CD4-positive, alpha-beta memory T cell (primary cell): ENCODE measurements at places on chromosomes 12 and 14. TPM values are rescaled to one million over a fixed set of nuclear protein-coding genes. Genes with fewer than 3 reads are reported as not detected.

- DNase-seq, result no peak
These were observed 6.9 kb downstream of the SMIM41 start for GRCh38 chr12:52086366-52086765.

The WIF1 gene
- not detected for total RNA-seq

The RAP1B gene
- 195 TPM for total RNA-seq

DNA sequence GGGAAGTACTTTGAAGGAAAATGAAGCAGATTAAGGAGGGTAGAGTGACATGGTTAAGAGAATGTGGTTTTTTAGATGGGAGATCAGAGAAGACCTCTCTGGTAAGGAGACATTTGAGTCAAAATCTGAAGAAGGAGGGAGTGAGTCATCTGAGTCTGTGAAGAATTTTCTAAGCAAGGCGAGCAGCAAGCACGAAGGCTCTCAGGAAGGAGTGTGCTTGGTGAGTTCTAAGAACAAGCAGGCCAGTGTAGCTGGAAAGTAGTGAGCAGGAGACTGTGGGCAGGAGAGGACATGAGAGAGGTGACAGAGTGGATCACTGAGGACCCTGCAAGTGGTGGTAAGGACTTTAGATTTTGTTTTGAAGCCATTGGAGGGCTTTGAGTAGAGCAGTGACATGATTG, 76.3 kb upstream of the FUT8 start:
- DNase-seq, result no peak

- peak; percentile 27 for DNase-seq
These were observed 104.7 kb downstream of the RFLNA start for GRCh38 chr12:124399622-124400021.

The CAMKK2 gene
- 17.0 TPM for total RNA-seq

GRCh38 chr14:88707088-88707487, 85.7 kb downstream of the EML5 start:
- DNase-seq, result no peak

The TAS2R43 gene
- total RNA-seq, result 0.35 TPM

The AKAP5 gene
- 0.14 TPM for total RNA-seq

The MAX gene
- 212 TPM for total RNA-seq

GRCh38 chr12:49189731-49190716, 1.1 kb upstream of the TUBA1A start:
- DNase-seq, result no peak

The TMTC2 gene
- 8.2 TPM for total RNA-seq

DNA sequence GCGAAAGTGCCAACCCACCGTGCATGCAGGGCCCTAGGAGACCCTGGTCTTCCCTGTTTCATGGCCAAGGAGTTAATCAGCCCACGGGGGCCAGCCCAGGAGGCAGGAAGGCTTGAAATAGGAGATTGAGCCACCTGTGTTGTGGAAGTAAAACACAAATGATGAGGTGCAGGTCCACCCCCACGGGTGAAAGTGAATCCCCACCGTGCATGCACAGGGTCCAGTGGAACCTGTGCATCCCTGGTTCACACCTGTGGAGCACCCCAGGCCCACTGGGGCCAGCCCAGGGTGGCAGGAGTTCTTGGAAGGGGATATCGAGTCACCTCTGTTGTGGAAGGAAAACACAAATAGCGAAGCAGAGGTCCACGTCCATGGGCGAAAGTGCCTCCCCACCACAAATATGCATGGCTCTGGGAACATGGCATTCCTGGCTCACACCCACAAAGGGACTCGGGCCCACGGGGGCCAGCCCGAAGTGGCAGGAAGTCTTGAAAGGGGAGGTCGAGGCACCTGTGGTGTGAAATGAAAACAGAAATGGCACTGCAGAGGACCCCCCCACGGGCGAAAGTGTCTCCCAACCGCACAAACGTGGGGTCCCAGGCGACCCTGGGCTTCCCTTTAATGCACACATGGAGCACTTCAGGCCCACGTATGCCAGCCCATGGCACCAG, 381.5 kb downstream of the ALG10 start:
- DNase-seq, result no peak

DNA sequence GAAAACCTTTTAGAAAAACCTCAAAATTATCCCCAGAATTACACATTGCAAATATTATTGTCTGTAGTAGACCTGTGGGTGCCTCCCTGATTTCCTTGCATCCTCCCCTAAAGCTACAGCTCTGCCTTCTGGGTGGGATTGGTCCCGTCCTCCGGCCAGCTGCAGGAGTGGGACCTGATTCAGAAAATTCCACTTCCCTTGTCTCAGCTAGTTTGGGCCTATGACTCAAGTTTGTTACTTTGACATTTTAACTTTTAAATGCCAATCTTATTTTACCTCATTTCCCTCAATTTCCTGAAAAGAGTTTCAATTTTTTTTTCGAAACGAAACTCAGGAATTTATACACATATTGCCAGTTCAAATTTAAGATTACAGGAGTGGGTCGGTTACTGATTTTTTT, 13.2 kb upstream of the SLC41A2 start:
- no peak for DNase-seq

DNA sequence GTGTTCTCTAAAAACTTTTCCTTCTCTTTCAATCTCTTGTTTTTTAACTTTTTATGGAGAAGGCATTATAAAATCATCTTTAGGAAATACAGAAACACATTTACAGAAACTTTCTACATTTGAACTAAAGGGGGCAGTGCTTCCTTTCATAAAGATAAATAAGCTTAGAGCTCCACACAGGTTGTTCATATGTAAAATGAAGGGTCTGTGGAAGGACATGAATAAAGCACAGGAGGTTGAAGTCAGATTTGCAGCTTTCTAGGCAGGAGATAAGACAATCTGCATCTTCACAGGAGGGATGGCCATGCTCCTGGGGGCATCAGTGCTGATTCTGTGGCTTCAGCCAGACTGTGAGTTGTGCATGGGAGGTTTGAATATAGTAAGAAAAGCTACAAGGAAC, 426.0 kb downstream of the DAD1 start:
- DNase-seq, result peak; percentile 21

The INSM2 gene
- total RNA-seq, result not detected

The GSG1 gene
- not detected for total RNA-seq

The RASSF9 gene
- not detected for total RNA-seq
